Kidney tubule cell (primary cell): ENCODE measurements at places on chromosomes 6 and 20.

DNA sequence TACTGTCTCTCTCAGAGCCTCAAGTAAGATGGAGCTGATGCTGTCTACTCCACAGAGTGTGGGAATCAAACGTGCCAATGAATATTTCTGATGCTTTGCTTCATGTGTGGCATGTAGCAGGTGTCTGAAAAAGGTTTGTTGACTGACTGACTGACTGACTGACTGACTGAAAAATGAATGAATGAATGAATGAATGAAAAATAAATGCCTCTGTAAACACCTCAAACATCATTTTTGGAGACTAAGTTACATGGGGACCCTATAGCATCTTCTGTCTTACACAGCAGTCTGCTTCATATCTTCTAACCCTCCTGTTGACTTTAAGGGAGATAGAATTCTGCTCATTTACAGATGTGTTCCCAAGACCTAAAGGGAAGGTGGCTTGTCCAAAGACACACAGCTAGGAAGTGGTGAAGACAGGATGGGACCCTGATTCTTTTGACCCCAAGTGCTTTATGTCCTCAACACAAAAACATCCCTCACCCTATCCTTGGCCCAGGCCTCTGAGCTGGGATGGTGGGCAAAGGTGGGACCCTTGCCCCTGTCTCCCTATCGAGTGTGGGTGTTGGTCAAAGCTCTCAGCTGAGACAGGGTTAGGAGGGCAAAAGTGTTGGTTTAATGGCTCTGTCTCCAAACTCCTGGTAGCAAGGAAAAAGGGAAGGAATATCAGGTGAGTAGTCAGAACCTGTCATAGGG lies 104.4 kb downstream of the TOX2 start:
- DNase-seq: no peak

GRCh38 chr6:105322499-105323225 lies 80.2 kb downstream of the PREP start:
- DNase-seq: no peak

DNA sequence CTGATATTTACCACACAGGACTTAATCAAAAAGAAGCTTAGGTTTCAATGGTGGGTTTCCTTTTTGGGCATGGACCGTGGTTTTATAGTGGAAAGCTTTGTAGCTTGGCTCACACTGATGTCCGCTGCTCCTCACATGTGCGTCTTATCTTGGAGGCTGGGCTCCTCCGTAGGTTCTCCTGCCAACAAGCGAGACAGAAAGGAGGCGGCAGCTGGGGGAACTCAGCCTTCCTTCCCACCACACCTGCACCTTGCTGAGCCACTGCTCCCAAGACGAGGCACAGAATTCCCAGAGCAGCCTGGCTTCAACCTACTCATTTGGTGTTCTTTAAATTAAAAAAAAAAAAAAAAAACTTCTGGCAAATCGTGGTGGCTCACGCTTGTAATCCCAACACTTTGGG lies 235.5 kb upstream of the QKI start:
- DNase-seq: no peak

DNA sequence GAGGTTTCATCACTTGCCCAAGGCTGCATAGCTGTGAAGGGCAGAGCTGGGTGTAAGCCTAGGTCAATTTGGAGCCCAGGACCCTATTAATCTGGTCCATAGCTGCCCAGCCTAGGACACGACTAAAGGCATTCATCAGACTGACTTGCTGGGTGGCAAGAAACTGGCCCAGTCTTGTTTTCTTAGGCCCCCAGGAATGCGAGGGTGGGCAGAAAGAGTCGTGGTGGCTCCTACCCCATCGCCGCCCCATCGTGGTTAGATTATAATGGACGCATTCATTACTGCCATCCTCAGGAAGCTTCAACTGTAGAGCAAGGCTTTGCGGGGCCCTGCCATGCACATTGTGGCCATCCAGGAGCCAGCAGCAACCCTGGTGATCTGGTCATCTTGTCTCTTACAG lies 16.1 kb downstream of the DYNLRB1 start:
- DNase-seq: no peak

DNA sequence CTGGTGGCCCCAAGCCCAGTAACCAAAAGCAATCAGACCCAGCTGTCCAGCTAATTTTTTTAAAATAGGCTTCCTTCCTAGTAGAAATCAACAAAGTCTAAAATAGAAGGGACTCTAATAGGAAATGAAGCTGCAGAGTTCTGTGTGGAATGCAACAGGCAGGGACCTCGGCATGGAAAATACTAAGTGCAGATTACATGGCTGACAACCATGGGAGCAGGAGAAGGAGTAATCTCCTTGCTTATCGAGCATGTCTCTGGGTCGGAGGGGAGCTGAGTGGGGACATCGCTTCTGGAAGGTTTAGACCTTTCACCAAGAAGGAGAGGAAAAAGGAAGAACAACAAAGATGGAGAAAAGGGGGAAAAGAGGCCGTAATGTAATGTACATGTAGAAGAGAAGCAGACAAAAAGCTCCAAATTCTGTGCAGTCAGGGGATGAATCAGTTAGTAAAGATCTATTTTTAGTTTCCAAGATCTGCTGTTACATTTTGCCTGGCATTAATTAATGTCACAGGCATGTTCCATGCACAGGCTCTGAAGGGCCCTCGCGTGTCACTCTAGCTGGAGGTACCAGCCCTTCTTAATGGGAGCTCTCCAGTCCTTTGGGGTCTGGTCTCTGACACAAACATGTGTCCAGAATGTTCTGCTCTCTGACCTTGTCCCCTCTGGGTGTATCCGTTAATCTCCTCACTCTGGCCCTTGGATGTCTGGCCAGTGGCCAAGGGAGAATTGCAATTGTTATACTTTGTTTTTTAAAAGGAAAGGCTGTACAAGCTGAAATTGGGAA lies 16.6 kb upstream of the ZNF831 start:
- no peak for DNase-seq

- no peak for DNase-seq
Measured at GRCh38 chr6:144423167-144423566, 138.0 kb downstream of the UTRN start.

- no peak for DNase-seq
Measured at GRCh38 chr6:22748681-22749080, 179.3 kb downstream of the HDGFL1 start.

DNA sequence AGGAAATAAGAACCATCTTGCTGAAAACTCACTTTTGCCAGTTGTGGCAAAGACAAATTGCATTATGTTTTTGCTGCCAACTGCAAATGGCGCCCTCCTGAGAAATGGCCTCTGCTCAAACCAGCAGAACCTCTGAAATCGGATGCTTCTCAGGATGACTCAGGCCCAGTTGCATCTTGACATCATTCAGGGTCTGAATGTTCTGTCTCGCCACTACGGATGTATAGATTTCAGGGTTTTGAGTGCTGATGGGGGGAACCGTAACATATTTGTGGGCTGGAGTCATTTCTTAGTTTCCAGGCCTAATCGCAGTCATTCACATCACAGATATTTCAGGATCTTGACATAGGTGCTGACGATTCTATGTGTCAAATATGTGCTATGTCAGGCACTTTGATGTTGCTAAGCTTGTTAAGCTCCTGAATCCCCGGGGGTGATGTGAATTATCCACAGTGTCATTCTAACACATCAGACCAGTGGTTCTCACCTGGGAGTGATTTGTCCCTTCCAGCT lies 207.1 kb downstream of the NFATC2 start:
- peak; percentile 51 for DNase-seq

GRCh38 chr6:84408028-84408427 lies 180.6 kb upstream of the CEP162 start:
- no peak for DNase-seq

- peak; percentile 34 for DNase-seq
Measured at GRCh38 chr20:12276011-12276673, 358.4 kb downstream of the BTBD3 start.
